ENCODE measurements at places on chromosomes 4 and X. TPM values are rescaled to one million over a fixed set of nuclear protein-coding genes. Genes with fewer than 3 reads are reported as not detected.
A peak's percentile ranks its signal among the peaks of the same experiment; 100 is the strongest.

GRCh38 chrX:4550018-4550417 lies 836.6 kb upstream of the PRKX start:
- no peak overlapping the region for H3K4me3 ChIP-seq
- H3K27ac ChIP-seq, result no peak overlapping the region
- peaks cover 3% of the 10 kb centered on the region for H3K27me3 ChIP-seq
- DNase-seq, result no peak
- no peaks in the 10 kb centered on the region for H3K36me3 ChIP-seq

DNA sequence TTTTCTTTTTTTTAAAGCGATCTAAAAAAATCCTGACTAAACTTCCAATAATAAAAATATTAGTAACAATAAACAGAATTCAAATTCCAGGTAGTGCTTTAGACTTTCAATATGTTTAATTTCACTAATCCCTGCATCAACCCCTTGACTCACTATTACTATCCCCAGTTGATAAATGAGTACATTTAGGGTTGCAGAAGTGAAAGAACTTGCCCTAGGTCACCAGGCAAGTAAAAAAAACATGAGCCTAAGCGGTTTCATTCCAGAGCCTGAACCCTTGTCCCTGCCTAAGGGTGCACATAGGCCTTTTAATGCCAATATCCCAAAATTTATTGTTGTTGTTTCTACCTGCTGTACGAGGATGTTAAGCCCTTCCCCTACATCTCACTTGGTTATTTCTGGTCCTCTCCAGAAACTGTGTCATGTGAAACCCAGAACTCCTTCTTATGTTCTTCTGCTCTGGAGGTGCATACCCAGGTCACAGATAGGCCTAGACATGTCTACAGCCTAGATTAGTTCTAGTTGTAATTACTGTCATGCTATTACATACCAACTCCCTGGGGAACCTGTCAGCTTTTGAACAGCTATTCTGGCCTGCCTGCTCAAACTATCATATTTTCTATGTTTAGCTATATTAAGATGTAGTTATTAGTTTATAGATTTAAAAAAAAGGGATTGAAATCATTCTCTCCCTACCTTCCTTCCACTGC lies 244.5 kb upstream of the PITX2 start:
- no peak overlapping the region for H3K4me3 ChIP-seq
- no peaks in the 10 kb centered on the region for H3K27me3 ChIP-seq
- H3K27ac ChIP-seq, result no peak overlapping the region
- H3K4me1 ChIP-seq, result no peaks in the 10 kb centered on the region
- DNase-seq, result no peak

- peaks cover 5% of the 10 kb centered on the region for H3K27me3 ChIP-seq
- peak within 1 kb of the TSS; percentile 50 for H3K27ac ChIP-seq
- no peaks in the 10 kb centered on the region for H3K36me3 ChIP-seq
- peak within 1 kb of the TSS; percentile 87 for H3K4me3 ChIP-seq
Observed at GRCh38 chrX:101078716-101079598, at the start of gene TMEM35A. Gene TMEM35A (plus strand): TSS chrX:101078879. CDS start chrX:101079003, 124 bp downstream.

GRCh38 chr4:113760094-113760794 lies 1.3 kb downstream of the CAMK2D start:
- H3K27ac ChIP-seq, result peak overlapping the region; percentile 53
- peak; percentile 3 for DNase-seq
- H3K4me3 ChIP-seq, result peak overlapping the region; percentile 98
- H3K27me3 ChIP-seq, result no peaks in the 10 kb centered on the region
- H3K36me3 ChIP-seq, result no peaks in the 10 kb centered on the region

GRCh38 chrX:123989235-123989634 lies 27.7 kb downstream of the STAG2 start:
- no peak overlapping the region for H3K4me3 ChIP-seq
- H3K27ac ChIP-seq, result no peak overlapping the region
- peaks cover 5% of the 10 kb centered on the region for H3K36me3 ChIP-seq
- no peak for DNase-seq

Gene ASB11
- total RNA-seq, result not detected

Gene PCDH18
- total RNA-seq, result 65.7 TPM

Gene F11
- total RNA-seq, result not detected
